Sciatic nerve (tissue), 2 donors: ENCODE measurements at places on chromosomes 6 and 20.

DNA sequence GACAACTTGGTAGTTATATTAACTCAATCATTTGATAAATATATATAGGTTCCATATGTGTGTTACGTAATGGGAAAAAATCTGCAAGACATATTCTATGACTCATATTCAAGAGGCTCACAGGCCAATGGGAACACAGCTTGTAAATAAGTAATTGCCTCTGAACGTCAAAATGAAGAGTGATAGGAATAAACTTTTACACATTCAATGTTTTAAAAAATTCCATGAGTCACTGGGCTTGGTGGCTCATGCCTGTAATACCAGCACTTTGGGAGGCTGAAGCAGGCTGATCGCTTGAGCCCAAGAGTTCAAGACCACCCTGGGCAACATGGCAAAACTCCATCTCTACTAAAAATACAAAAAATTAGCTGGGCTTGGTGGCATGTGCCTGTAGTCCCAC lies 209.4 kb upstream of the MCHR2 start:
- DNase-seq: no peak

GRCh38 chr20:57826666-57827287 lies 117.0 kb upstream of the PMEPA1 start:
- DNase-seq: no peak

- DNase-seq: no peak
These were observed 747.8 kb downstream of the MAFB start for GRCh38 chr20:39941245-39941644.

GRCh38 chr6:133749427-133749826 lies 139.5 kb upstream of the TCF21 start:
- no peak for DNase-seq

GRCh38 chr20:46823271-46823751 lies 71.3 kb upstream of the EYA2 start:
- DNase-seq: no peak

DNA sequence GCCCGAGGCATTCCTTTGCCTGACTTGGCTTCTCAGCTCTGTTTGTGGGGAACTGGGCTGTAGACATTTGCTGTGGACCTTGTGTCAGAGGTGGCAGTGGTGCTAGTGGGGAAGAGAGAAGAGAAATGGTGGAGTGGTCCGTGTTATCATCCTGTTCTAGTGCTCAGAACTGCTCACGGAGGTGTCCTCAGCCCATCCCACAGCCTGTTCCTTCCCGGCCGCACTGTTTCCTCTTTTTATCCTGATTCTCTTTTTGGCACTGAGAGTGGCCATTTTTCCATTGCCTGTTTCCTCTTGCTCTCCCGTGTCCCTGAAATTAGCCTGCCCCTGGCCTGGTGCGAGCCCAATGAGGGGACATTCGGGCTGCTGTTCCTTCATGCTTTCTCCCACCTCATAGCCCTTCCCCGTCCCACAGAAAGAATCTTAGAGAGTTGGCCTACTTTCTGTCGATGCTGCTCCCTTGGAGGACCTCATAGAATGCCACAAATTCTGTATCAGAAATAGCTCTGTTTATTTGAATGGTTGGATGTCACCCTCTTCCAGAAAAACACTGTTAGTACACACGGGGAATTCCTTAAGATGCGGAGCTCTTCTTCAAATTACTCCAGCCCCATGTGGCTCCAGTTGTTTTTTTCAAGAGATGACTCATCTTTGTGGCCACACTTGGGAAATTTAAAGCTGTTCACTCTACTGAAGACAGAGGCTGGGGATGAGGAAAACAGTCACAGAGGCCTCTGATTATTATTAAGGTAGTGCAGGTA lies 26.1 kb downstream of the FARS2 start:
- DNase-seq: no peak

GRCh38 chr20:23048283-23049200 lies 930 bp downstream of the THBD start:
- peak; percentile 74 for DNase-seq

- DNase-seq: no peak
These were observed 9.0 kb upstream of the MRPS10 start for GRCh38 chr6:42226645-42227143.

DNA sequence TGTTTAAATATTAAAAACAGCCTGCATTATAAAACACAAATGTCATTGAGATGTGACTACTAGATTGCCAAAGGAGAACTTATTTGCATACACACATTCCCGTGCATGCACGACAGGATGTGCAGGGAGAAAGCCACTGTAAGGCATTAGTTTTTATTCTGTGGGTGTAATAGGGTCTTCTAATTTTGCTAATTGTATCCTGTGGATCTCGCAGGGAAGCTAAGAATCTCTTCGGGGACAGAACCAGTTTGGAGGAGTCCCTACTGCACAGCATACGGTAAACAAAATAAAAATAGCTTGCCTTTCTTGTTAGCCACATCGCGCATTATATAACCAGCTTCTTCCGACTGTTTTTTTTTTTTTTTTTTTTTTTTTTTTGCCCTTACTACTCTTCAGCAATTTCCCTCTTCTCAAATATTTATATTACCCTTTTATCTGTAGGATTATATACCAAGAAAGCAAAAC lies 2.0 kb downstream of the ATXN1 start:
- no peak for DNase-seq

DNA sequence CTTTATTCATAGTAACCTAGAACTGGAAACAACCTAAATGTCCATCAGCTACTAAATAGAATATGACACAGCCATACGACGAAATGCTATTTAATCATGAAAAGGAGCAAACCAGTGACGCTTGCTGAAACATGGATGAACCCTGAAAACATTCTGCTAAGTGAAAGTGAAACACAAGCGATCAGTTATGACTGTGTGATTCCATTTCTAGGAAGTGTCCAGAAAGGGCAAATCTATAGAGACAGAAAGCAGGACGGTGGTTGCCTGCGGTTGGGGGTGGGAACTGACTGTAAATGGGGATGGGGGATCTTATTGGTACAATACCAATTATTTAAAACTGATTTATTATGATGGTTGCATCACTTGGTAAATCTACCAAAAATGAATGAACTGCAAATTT lies 126.8 kb downstream of the IPCEF1 start:
- DNase-seq: no peak

DNA sequence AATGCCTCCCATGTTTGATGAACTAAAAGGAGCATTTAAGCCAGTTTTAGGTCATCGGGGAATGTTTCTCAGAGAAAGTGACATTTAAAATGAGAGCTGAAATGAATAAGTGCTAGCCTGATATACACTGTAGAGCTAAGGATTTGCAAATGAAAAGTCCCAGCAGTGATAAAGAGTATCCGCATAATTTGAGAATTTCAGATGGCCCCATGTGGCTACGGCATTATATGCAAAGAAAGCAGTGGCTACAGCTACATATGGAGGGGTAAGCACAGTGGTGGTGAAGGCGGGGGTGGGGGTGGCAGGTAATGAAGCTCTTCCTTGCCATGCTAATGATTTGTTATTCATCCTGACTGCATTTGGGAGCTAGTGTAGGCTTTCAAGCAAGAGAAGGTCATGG lies 371.3 kb downstream of the ARHGAP18 start:
- no peak for DNase-seq

DNA sequence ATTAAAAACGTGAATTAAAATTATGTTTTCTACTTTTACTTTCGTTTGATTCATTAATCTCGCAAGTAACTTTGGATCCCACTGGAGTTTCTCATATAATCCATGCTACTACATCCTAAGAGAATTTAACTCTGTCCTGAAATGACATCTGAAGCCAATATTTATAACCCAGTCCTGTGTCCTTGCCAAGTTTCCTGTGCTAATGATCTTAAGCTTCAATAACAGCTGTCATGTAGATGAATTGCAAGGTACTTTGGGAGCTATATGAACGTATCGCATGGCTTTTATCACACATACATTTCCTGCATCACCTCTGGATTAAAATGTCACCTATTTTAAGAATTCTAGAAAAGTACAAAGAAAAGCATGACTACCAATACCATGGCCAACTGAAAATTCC lies 833.8 kb upstream of the CITED2 start:
- DNase-seq: no peak

DNA sequence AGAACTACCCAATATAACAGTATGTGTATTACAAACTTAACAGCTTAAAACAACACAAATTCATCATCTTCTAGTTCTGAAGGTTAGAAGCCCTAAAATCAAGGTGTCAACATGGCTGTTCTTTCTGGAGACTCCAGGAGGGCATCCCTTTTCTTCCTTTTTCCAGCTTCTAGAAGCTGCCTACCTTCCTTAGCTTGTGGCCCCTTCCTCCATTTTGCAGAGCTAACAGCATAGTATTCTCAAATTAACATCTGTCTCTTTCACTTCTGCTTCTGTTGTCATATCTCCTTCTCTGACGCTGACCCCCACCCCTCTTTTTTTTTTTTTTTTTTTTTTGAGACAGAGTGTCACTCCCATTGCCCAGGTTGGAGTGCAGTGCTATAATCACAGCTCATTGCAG lies 52.8 kb upstream of the AKIRIN2 start:
- no peak for DNase-seq

DNA sequence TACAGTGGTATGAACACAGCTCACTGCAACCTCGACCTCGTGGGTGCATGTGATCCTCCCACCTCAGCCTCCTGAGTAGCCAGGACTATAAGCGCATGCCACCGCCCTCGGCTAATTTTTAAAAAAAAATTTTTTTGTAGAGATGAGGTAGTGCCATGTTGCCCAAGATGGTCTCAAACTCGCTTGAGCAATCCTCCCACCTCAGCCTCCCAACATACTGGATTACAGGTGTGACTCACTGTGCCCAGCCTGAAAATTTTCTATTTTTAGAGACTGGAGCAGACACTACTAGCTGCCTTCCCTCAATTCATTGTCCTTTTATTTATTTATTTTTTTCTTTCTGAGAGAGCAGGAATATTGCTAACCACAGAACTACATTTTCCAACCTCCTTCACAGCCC lies 20.3 kb upstream of the GTF3C6 start:
- no peak for DNase-seq

DNA sequence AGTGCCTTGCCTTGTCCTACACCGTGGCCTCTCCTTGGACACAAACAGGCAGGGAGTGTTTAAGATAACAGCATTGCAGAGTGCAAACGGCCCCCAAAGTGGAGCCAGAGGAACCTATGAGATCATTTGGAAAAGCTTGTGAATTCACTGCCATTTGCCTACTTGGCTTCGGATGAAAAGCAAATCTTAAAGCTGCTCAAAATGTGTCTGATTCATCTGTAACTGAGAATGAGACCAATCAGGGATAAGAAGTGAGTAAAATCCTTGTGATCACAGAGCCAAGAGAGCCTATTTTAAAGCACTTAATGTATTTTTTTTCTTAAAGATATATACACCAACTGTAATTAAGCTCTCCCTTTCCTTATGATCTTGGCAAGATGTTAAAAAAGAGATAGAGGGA lies 65.7 kb upstream of the BACH2 start:
- DNase-seq: no peak

DNA sequence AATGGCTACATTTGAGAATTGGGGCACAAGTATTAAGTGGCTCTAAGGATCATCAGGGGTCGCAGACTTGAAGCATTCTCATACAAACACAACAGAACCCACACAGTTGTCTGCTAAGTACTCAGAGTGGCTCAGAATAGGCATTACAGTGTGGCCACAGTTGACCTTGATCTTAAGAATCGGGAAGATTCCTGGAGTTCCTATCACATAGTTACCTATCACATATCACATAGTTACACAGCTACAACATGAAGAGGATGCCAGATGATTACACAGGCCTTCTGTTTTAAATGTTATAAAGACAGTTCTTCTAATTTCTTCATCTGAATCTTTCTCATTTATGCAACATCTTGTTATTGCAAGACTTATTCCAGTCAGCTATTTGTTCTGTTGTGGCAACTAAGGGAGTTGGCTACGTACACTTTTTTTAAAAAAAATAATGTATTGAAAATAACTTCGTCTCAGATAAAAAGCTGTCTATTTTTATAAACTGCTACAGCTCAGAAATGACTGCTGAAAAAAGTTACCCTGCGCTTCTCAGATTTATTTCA lies 129.0 kb downstream of the REV3L start:
- no peak for DNase-seq

GRCh38 chr6:41208439-41209106 lies 7.6 kb upstream of the TREML2 start:
- no peak for DNase-seq

GRCh38 chr6:54621285-54621684 lies 225.3 kb upstream of the FAM83B start:
- no peak for DNase-seq

DNA sequence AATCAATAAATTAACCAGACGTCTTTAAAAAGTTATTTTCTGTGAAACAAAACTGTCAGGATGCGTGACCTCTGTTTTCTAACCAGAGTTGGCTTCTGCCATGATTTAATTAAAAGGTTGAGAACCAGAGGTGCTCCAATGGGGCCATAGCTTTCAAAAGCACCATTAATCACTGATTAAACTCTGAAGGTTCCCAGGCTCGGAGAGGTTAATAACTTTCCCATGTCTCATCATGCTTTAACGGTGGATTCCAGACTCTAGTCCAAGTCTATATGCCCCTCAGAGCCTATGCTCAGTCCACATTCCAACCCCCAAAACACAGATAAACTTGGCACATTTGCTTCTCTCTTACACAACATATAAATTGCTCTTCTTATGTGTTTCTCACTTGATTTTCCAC lies 95.5 kb downstream of the SNAP91 start:
- no peak for DNase-seq

- peak; percentile 14 for DNase-seq
These were observed 57.6 kb downstream of the PSMG4 start for GRCh38 chr6:3316331-3316730.

DNA sequence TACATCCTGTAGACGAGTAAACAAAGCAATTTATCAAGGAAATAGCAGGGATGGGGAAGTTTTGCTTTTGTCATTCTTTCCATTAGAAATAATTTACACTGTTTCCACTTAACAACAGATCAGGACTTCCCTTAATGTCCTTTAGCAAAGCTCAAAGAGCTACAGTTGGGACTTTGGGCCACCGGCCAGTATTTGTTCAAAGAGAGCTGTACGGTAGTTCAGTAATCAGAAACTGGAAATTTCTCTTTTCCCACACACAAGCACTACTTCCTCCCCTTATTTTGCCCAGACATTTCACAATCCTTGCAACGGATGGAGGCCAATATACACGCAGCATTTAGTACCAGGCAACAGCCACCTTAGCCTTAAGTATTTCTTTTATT lies 12.1 kb upstream of the HINT3 start:
- peak; percentile 84 for DNase-seq

DNA sequence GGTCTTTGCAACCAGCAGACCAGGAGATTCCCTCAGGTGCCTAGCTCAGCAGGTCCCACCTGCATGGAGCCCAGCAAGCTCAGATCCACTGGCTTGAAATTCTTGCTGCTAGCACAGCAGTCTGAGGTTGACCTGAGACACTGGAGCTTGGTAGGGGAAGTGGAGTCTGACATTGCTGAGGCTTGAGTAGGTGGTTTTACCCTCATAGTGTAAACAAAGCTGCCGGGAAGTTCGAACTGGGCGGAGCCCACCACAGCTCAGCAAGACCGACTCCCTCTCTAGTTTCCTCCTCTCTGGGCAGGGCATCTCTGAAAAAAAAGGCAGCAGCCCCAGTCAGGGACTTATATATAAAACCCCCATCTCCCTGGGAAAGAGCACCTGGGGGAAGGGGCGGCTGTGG lies 34.3 kb downstream of the PRSS35 start:
- DNase-seq: no peak
